SJSA1 (cell line): ENCODE measurements at places on chromosomes 12 and 14. TPM values are rescaled to one million over a fixed set of nuclear protein-coding genes. Genes with fewer than 3 reads are reported as not detected.
A peak's percentile ranks its signal among the peaks of the same experiment; 100 is the strongest.

Gene MUCL1
- not detected in 2 replicates for total RNA-seq

DNA sequence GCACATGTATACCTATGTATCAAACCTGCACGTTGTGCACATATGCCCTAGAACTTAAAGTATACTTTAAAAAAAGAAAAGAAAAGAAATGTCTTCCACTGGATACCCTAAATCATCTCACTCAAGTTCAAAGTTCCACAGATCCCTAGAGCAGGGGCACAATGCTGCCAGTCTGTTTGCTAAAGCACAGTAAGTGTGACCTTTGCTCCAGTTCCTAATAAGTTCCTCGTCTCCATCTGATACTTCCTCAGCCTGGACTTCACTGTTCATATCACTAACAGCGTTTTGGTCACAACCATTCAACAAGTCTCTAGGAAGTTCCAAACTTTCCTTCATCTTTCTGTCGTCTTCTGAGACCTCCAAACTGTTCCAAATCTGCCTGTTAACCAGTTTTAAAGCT, 118.3 kb downstream of the BMP4 start:
- no peaks in the 10 kb centered on the region for H3K27me3 ChIP-seq
- H3K27ac ChIP-seq: no peak overlapping the region
- peaks cover 9% of the 10 kb centered on the region for H3K4me1 ChIP-seq

GRCh38 chr14:35403603-35404448, 723 bp downstream of the NFKBIA start:
- peaks cover 52% of the 10 kb centered on the region for H3K36me3 ChIP-seq
- H3K27me3 ChIP-seq: no peaks in the 10 kb centered on the region
- peaks cover 33% of the 10 kb centered on the region for H3K4me1 ChIP-seq

DNA sequence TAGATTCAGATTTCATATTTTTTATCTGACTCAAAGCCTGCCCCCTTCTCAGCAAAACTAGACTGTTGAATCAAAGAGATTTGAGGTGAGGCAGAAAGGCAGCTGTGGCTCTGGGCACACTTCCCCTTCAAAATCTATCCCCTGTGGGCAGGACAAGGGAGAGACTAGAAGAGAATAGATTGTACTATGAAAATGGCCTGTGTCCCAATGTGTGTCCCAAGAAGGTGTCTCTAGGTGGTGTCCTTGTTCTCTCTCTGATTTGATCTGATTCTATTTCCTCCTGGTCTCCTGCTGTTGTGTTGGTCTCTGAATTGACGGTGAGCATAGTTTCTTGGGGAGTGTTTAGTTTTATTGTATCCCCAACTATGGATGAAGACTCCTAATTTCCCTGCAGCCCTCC, 565.8 kb upstream of the ATP2B1 start:
- no peaks in the 10 kb centered on the region for H3K4me1 ChIP-seq
- no peak overlapping the region for H3K4me3 ChIP-seq
- DNase-seq: no peak
- H3K27ac ChIP-seq: no peak overlapping the region
- no peaks in the 10 kb centered on the region for H3K27me3 ChIP-seq

Gene CAPS2
- 1.9 and 2.8 TPM in 2 replicates for total RNA-seq

DNA sequence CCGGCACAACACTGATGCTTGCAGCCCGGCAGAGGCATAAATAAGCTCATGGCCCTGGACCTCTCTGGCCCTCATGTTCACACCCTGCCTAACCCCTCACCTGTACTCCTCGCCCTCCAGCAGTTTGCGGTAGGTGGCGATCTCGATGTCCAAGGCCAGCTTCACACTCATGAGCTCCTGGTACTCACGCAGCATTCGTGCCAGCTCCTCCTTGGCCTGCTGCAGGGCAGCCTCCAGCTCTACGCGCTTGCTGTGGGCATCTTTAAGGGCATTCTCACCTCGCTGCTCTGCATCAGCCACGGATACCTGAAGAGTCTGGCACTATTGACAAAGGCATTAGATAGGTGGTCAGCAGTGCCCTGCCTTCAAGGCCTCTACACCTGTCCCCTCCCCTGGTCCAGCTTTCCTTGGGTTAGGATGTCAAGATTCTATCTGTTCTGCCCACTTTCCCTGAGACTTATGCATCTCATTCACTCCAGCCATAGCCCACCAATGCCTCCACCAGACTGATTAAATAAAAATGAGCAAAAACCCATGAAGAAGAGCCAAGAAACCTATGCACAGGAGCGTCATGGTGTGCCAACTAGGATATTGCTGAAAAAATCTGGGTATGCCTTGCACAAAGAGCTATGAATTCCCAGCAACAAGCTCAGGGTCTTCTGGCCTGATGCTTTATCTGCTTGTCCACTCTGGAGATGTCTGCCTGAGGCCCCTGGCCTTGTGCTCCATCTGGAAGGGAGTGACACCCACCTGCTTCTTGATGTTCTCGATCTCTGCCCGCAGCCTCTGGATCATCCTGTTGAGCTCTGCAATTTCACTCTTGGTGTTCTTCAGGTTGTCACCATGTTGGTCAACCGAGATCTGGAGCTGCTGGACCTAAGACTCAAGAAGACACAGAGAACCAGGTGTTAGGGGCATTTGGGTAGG, 6.1 kb downstream of the KRT4 start:
- no peaks in the 10 kb centered on the region for H3K36me3 ChIP-seq
- peak; percentile 95 for DNase-seq

Gene RACGAP1
- 194 and 212 TPM in 2 replicates for total RNA-seq

DNA sequence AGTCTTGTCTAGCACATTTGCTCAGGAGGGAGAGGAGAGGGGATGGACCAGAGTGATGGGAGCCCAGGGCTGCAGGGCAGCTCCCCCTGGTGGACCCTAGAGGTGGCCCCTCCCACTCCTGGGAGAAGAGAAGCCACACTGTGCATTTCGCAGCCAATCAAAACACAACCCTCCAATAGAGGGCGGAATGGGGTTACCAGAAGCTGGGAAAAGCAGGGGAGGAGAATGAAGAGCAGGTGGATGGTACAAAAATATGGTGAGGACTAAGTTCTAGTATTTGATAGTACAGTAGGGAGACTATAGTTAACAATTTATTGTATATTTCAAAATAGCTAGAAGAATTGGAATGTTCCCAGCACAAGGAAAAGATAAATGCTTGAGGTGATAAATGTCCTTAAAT, 23.6 kb downstream of the VASH1 start:
- DNase-seq: peak; percentile 60
- no peaks in the 10 kb centered on the region for H3K27me3 ChIP-seq
- H3K27ac ChIP-seq: no peak overlapping the region
- no peak overlapping the region for H3K4me3 ChIP-seq
- no peaks in the 10 kb centered on the region for H3K4me1 ChIP-seq
